ENCODE measurements at places on chromosomes 2 and 18. TPM values are rescaled to one million over a fixed set of nuclear protein-coding genes. Genes with fewer than 3 reads are reported as not detected.

UGT1A8 gene
- not detected for total RNA-seq

EHD3 gene
- 2.4 TPM for total RNA-seq

BMP10 gene
- not detected for total RNA-seq

ANKRD53 gene
- 17.6 TPM for total RNA-seq

THSD7B gene
- 1.4 TPM for total RNA-seq

PRKCE gene
- total RNA-seq = 34.1 TPM

DNA sequence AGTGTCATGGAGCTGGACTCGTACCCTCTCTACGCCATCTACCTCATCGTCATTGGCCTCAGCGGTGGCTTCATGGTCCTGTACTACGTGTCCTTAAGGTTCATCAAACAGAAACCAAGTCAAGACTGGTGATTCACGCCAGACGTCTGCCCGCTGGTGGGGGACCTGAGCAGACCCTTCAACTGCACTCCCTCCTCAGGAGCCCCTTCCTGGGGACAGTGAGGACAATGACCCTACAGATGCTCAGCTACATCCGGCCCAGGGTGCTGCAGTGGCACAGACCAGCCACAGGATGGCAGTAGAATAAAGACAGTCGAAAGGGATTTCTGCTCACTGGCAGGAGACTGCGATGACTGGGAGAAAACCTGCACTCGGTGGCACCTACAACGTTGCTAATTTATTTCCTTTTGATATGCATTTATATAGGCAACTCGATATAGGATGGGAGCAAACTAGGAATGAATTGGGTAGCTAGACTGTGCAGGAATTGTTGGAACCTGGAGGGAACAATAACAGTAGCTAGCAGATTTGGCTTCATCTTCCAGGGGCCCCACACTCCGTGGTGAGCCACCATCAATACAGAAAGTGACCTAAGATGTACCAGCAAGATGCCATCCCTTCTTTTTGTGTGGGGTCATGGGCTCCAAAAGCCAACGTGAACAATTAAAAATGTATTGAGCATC lies 39.2 kb downstream of the ABCG8 start:
- DNase-seq = no peak

DNA sequence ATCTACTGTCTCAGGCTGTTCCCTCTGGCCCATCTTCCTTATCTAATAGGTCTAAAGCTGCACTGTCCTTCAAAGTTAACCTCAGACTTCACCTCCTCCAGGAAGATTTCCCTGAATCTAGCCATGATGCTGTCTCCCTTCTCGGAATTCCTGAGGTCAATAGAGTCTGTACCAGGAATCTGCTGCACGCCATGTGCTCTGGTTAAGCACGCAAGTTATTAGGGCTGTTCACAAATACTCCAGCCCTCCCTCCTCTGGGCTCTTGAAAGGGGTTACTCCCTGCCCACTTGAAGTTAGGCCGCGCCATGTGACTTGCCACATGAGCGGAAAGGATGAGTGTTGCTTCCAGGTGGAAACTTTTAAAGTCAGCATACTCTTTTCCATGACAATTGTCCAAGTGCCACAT lies 43.6 kb downstream of the MCFD2 start:
- no peak for DNase-seq

GRCh38 chr2:203603456-203604389 lies 68.6 kb upstream of the RAPH1 start:
- DNase-seq = no peak

DNA sequence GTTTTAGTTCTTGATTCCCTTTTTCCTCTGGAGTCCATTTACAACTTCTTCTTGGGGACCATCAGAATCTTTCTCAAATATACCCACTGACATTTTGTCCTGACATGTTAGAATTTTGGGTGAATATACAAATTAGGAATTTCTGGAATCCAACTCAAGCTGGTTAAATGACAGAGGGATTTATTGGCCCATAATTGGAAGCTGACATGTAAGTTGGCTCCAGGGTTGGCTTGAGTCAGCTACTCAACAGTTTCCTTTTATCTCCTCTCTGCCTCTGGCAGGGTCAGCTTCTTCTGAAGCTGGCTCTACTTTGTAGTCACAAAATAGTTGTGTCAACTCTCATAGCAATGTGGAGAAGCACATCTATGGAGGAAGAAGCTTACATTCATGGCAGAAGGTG lies 36.6 kb upstream of the PPP1R1C start:
- DNase-seq = no peak

DNA sequence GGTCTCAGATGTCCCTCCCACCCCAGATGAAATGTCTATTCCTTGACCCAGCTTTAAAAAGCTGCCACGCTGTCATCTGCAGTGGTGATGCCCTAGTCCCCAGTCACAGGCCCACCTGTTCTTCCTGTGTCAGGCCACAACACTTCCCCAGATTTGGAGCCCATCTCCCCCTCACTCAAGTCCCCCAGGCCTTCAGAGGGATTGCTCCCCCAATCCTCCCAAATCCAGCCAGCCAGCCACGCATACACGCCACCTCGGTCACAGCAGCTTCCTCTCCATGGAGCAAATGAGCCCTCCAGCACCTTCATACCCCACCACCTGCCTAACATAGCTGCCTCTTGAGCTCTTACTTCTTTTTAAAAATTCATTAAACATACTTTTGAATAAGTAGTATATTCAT lies 7.8 kb downstream of the ASTL start:
- no peak for DNase-seq

- DNase-seq = no peak
These were observed 149.9 kb downstream of the RPIA start for GRCh38 chr2:88841224-88841929.

- DNase-seq = no peak
These were observed 59.1 kb downstream of the MAP3K20 start for GRCh38 chr2:173134703-173135102.

GRCh38 chr2:217105733-217106649 lies 246.1 kb upstream of the TNP1 start:
- no peak for DNase-seq

- no peak for DNase-seq
These were observed 17.1 kb downstream of the TMEM185B start for GRCh38 chr2:120206022-120206581.

DNA sequence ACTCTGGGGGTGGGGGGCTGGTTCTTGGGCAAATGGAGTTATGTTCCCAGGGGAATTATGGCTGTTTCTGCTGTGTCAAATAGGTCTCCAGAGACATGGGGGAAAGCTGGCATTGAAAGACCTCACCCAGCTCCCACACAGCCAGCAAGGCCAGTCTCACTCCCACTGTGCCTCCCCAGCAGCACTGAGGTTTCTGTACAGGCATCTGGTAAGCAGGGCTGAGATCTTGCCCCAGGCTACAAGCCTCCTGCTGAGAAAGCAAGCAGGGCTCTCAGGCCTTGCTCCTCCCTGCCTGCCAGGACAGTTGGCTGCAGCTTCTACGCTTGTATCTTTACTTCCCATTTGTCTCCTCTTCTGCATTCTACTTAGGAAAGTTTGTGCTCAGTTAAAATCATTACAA lies 50.5 kb upstream of the FHOD3 start:
- no peak for DNase-seq

GRCh38 chr2:6970976-6971480 lies 53.8 kb downstream of the RNF144A start:
- no peak for DNase-seq

DNA sequence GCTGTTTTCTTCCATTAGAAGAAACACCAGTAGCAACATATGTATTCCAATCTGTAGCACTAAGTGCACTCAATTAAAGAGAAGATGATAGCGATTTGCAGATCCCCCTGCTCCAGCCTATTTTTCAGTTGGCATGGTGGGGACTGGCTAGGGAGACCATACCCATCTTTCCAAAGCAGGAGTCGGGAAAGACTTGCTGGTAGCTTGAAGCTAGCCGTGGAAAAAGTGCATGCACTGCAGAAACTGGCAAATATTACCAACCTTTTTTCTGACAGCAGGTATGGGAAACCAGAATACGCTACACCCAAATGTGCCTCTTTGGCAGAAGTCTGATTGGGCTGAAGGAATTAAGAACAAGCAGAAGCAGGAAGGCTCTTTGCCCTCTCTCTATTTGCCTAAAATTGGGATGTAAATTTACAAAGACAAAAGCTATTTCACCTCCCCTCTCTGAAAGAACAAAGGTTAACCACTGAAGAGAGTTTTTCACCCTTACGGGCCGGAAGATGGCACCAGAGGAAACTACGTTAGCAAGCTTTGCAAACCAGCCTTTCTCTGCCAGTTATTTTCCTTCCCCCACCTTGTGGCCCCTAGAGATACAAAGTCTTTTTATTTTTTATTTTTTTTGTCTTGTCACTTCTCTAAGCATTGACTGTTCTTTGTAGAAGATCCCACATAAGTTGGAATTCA lies 273.1 kb downstream of the DLGAP1 start:
- DNase-seq = no peak

- DNase-seq = no peak
These were observed 8.4 kb downstream of the EPG5 start for GRCh38 chr18:45958730-45959129.

- no peak for DNase-seq
These were observed 1.3 kb downstream of the SP9 start for GRCh38 chr2:174335988-174336500.

GRCh38 chr2:118264232-118264990 lies 176.1 kb downstream of the INSIG2 start:
- DNase-seq = no peak

- no peak for DNase-seq
These were observed 190.0 kb downstream of the ZBTB7C start for GRCh38 chr18:48219037-48219809.
